Epithelial cell of proximal tubule (primary cell): ENCODE measurements at places on chromosomes 13 and 19. TPM values are rescaled to one million over a fixed set of nuclear protein-coding genes. Genes with fewer than 3 reads are reported as not detected.

The PRMT1 gene
- total RNA-seq: 186 and 629 TPM in 2 replicates

The UNC13A gene
- total RNA-seq: 0.06 TPM in 1 of 2 replicates, not detected in the other

The WDR87 gene
- total RNA-seq: not detected in 2 replicates

The TRMT1 gene
- total RNA-seq: 49.9 and 56.1 TPM in 2 replicates

The ZNF221 gene
- total RNA-seq: 2.5 and 5.6 TPM in 2 replicates

The ZNF600 gene
- total RNA-seq: 5.0 and 5.2 TPM in 2 replicates

The IER2 gene
- total RNA-seq: 105 and 145 TPM in 2 replicates

The FCHO1 gene
- total RNA-seq: 4.2 and 18.0 TPM in 2 replicates

The MRPL54 gene
- 102 and 105 TPM in 2 replicates for total RNA-seq

The ZNF615 gene
- 2.7 and 7.0 TPM in 2 replicates for total RNA-seq

The ZFP36 gene
- total RNA-seq: 9.7 and 10.0 TPM in 2 replicates

The MAST1 gene
- 0.22 and 1.5 TPM in 2 replicates for total RNA-seq

The SERTAD1 gene
- 14.2 and 14.5 TPM in 2 replicates for total RNA-seq

The FXYD7 gene
- total RNA-seq: not detected in 2 replicates

The HSH2D gene
- total RNA-seq: 0.92 and 1.8 TPM in 2 replicates

The STXBP2 gene
- total RNA-seq: 49.4 and 51.2 TPM in 2 replicates

The CFD gene
- total RNA-seq: 3.2 and 5.2 TPM in 2 replicates
